Activated CD8-positive, alpha-beta memory T cell treated with anti-CD3 and anti-CD28 coated beads for 1 hour (primary cell): ENCODE measurements at places on chromosomes 3 and 15.

DNA sequence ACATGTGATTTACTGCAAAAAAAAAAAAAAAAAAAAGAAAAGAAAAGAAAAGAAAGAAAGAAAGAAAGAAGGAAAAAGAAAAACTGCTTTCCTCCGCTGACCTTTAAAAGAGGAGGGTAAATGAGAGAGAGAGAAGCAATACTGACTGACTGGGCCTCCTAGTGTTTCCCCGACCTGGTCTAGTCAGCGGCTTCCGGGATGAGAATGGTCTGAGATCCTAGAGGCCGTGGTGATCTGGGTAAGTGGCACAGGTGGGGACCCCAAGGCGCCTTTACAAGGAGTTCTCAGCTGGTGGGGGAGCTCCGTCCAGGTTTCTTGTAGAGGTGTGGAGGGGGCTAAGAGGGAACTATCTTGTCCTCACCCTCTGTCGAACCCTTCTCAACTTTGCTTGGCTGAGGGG is 223.1 kb downstream of the MEIS2 start:
- no peak for DNase-seq

DNA sequence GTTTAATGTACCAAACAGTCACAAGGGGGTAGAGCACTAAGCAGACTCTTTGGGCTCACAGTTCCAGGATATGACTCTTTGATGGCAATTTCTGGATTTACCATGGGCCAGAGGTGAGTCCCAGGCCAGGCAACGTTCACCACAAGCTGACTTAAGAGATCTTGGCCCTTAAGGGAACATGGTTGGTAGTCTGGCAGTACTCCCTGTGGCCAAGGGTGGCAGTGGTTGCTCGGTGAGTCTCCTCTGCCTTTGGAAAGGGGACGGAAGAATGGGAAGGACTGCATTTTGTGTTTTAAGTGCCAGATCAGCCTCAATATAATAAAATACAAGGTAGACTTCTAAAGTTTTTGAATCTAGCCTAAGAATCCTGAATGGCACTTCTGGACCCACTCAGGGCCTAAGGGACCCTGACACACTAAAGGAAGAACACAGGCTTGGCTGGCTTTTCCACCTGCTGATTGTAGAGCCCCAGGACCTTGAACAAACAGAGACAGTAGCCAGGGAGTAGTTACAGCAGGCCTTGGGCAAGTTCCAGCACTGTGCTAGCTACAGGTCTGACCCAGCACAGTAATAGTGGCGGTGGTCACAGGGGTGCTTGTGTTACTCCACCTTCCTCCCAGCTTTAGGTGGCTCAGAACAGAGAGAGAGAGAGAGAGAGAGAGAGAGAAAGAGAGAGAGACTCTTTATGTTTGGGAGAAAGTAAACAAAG is 730.7 kb upstream of the ALCAM start:
- DNase-seq: no peak

- no peak for DNase-seq
Observed at GRCh38 chr15:88393719-88394519, 73.3 kb downstream of the MRPL46 start.

DNA sequence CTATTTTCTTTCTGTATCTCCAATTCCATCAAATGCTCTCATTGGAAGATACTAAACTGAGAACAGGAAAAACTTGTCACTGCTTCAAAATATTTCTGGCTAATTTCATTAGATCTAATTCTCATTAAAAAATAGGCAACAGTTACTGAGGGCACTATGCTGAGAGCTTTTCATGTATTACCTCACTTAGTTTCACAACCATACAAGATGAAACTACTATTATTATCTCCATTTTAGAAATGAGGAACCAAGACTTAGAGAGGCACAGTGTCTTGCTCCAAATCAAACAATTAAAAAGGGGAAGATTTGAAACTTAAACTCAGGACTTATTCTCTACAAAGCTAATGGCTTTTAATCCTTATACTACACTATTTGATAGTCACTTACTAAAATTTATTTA is 7.2 kb upstream of the OTOL1 start:
- no peak for DNase-seq

GRCh38 chr15:76996526-76997401 is 1.8 kb downstream of the PSTPIP1 start:
- DNase-seq: no peak

DNA sequence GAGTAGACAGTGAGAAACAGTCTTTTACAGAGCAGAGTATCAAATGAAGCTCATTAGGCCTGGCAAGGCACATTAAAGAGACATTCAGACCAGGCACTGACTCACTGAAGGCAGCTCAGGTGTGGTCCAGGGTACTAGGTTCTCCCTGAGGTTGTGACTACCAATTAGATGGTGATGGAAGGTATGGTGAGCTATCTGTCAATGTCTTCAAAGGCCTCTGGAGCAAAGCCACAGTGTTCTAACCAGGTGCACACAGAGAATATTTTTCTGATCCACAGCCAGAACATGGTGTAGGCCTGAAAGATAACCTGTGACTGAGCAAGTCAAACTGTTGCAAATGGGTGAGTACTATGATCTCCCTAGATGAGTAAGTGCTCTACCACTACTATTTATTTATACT is 51.5 kb downstream of the EOMES start:
- no peak for DNase-seq
